Fibroblast of upper back skin (primary cell): ENCODE measurements at places on chromosomes 7 and 10.

DNA sequence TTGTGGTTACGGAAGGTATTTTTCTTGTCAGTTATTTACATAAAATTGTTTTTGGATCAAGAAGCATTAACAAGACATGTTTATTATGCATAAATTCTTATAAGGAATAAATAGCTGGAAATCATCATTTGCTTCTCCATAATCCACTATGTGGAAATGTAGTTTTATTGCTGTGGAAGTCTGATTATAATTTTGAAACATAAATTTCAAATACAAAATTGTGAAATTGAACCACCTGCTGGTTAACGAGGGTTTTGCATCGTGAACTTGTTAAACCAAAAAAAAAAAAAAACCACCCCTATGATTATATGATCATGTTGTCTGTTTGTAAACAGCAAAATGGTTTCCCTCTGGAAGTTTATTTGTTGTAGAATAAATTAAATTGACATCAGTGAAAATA, 25.9 kb downstream of the ABRAXAS2 start:
- peak; percentile 5 for DNase-seq

DNA sequence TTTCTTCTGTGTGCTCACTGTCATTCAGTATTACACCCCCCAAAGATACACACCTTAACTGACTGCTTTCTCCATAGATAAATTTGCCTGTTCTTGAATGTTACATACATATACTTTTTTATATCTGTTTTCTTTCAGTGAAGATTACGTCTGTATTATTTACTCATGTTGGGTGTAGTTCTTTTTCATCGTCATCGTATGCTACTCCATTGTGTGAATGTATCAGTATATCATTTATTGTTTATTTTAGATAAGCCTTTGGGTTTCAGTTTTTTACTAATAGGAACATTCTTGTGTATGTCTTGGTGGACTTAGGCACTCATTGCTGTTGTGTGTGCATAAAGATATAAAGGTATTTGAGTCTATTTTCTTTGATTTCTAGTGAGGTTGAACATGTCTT, 64.4 kb downstream of the SEPTIN7 start:
- no peak for DNase-seq

DNA sequence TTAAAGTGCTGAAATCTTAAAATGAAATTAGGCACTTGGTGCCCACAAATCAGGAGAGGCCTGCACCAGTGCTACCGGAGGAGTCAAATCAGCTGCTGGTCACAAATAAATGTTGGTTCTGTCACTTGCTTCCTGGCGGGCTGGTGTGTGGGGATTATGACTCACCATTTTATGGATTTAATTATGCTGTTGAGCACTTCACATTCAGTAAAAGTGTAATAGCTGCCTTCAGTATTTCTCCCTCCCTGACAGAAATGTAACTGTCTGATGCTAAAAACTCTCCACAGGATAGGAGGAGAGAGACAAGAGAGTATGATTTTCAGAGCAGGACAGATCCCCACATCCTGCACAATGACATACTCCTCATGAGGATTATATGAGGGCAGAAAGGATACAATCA, 186.0 kb downstream of the JAZF1 start:
- DNase-seq, result peak; percentile 52

- peak; percentile 50 for DNase-seq
Observed at GRCh38 chr7:131745390-131746248, 189.2 kb upstream of the PODXL start.

- DNase-seq, result no peak
Observed at GRCh38 chr7:136142583-136142982, 165.4 kb upstream of the MTPN start.

GRCh38 chr7:66423729-66424128, 205.0 kb upstream of the KCTD7 start:
- no peak for DNase-seq

- no peak for DNase-seq
Observed at GRCh38 chr10:127415901-127416581, 133.1 kb upstream of the NPS start.
